ENCODE measurements at places on chromosomes 5 and 9.

GRCh38 chr9:130843049-130843908, 8.2 kb downstream of the ABL1 start:
- DNase-seq = no peak

GRCh38 chr5:115147052-115147451, 22.7 kb downstream of the TRIM36 start:
- DNase-seq = no peak

DNA sequence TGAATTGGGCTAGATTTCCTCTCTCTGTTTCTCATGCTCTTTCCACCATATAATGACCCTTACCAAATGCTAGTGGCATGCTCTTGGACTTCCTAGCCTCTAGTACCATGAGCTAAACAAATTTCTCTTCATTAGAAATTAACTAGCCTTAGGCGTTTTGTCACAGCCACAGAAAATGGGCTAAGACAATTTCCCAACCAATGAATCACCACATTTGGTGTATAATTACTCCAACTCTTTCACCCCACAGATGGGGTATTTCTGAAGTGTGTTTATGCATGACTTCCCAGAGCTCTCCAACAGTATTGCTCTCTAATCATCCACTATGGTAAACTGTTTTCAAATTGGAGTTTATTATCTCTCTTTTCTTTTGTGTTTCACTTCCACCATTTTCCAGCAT, 1041.1 kb upstream of the COX7C start:
- no peak for DNase-seq

DNA sequence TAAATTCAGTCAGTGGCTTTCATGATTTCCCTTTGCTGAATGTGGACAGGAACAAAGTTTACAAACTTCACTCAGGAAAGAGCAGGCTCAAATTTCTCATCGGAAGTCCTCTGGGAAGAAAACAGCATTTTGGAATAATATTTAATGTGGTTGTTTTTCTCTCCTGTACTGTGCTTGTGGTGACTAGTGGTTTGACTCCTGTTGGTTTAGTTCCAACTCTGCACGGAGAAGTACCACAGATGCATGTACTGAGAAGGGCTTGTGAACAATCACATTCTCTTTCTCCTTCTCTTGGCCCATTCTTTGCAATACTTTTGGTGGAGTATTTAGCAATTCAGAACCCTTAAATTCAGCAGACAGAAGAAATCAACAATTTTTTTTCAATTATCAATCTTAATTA, 13.3 kb downstream of the MPDZ start:
- DNase-seq = no peak

DNA sequence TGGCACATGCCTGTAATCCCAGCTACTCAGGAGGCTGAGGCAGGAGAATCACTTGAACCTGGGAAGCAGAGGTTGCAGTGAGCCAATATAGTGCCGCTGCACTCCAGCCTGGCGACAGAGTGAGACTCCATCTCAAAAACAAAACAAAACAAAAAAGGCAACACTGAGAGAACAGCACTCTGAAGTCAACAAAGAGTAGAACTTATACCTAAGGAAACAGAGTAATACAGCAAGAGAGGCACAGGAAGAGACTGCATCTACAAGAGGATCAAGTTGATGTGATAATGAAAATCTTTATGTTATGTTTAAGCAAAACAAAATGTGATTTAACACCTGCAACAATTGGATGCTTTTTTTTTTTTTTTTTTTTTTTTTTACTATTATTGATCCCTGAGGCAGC, 33.1 kb downstream of the FYB1 start:
- DNase-seq = no peak

GRCh38 chr9:134061019-134061687, 6.7 kb downstream of the BRD3 start:
- no peak for DNase-seq

DNA sequence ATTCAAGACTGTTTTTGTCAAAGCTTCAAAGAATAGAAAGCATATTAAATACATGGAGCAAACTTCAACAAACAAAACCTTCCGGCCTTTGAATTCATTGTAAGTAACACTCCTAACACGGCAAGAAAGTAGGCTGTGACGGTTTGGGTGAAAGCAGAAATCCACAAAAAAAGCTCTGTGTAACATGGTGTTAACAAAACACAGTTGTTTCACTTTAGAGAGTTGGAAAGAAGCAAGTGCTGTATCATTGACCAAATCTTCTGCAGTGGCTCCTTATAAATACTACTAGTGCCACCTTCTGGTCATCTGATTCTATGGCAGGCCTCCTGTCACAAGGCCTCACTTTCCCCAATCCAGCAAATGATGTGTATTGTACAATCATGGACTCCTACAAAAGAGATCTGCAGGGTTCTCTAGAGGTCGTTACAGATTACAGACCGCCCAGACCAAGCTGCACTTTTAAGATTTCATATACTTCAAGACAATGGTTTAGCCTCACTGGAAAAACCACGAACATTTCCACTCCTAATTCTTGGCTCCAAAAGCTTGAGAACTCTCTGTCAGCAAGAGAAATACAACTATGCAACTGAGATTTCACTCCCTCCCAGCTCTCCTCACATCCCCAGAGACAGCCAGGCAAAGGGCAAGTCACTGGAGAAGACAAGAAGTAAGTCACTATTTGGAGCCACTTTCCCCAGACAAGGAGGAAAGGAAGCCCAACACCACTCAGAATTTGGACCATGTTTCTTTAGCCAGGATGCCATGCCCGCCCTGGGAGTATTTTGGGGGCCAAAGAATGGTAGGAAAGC, 196.2 kb downstream of the DTWD2 start:
- peak; percentile 93 for DNase-seq

DNA sequence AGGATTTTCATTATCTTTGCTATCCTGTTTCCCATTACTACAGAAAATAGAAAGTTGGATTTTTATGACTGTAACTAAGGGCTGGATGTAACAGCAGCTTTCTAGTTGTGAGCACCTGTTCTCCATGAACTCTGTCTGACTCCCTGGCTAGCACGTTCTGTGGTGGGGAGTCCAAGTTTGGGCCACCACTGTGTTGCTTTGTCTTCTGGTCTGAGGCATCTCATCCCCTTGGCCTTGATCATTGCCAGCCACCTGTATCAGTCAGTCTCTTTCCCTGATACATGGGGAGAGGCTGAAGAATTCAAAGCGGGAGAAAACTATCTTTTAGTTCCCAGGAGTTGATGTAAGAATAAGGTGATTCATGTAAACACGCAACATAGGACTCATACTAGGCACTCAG, 33.4 kb downstream of the WDR70 start:
- no peak for DNase-seq

DNA sequence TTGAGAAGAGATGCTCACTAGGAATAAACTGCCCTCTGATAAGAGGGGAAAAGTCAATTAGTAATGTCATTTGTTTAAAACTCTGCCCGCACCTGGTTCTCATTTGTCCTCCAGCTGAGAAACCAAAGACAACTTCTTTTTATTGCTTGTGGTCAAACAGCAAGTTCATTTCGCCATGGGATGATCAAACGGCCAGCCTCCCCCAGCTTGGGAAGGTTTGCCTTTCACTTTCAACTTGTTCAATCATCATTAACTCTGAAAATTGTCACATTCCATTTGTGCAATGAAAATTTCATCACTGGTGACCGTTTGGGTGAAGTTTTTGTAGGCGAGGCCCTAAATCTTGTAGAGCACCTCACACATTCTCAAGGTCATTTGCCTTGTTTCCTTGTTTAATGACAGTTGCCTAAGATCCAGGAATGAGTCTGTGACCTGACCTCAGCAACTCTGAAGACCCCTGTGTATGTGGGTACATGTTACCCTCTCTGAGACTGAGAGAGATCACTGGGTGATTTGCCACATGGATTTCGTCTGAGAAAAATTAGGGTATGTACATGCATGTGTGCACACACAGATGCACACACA, 117.7 kb downstream of the MARCHF3 start:
- no peak for DNase-seq

- no peak for DNase-seq
Observed at GRCh38 chr5:177189965-177190364, 56.4 kb downstream of the NSD1 start.

DNA sequence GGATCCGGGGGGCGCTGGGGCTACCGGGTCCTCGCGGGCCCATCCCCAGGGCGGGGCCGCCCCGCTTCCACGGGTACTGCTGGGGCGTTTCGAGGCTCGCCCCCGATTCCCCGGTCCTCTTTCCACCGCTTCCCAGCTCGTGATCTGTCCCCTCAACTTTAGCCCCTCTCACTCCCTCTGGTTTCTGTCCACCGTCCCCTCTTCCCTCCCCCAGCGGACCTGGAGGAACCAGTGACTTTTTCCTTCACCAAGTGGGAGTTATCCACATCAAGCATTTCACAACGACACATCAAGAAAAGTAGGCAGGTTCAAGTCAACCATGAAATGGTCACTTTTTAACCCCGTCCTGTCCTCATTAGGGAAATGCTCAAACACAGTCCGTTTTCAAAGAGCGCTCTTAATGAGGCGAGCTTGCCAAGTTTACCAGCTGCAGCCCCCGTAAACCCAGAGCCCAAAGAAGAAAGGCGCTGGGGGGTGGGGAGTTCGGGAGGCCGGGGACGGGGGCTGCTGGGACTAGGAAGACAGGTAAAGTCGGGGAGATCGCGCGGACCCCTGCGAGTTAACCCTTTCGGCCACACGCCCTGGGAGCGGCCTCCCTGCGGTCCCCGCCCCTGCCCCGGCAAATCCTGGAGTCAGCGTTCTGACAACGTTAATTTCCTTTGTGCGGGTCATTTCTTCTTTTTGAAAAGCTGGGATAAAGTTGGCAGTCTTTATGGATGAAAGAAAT, 2.1 kb upstream of the NFIB start:
- DNase-seq = peak; percentile 27

DNA sequence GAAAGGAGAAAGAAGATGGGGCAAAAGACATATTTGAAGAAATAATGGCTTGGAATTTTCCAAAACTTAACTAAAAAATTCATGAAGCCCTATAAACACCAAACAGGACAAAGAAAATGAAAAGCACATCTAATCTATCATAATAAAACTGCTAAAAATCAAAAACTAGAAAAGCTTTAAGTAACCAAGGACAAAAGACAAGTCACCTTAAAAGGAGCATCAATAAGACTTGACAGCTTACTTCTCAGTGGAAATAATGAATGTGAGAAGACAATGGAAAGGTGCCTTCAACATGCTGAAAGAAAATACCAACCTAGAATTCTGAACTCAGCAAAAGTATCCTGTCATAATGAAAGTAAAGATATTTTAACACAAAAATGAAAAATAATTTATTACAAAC, 27.0 kb downstream of the GTF3C4 start:
- no peak for DNase-seq

DNA sequence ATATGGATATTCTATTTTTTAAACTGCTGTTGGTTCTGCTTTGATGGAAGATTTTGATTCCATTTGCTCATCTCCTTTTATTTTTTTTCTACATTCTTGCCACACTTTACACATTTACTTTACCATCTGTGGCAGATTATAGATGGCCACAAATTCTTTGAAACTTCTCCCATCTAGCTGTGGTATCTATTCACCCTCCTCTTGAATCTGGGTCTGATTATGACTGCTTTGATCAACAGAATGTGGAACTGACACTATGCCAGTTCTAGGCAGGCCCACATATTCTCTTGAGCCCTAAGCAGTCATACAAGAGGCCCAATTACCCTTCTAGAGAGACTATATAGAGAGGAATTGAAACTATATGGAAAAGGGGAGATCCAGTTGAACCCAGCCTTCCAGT, 439.0 kb upstream of the PTGER4 start:
- peak; percentile 12 for DNase-seq

DNA sequence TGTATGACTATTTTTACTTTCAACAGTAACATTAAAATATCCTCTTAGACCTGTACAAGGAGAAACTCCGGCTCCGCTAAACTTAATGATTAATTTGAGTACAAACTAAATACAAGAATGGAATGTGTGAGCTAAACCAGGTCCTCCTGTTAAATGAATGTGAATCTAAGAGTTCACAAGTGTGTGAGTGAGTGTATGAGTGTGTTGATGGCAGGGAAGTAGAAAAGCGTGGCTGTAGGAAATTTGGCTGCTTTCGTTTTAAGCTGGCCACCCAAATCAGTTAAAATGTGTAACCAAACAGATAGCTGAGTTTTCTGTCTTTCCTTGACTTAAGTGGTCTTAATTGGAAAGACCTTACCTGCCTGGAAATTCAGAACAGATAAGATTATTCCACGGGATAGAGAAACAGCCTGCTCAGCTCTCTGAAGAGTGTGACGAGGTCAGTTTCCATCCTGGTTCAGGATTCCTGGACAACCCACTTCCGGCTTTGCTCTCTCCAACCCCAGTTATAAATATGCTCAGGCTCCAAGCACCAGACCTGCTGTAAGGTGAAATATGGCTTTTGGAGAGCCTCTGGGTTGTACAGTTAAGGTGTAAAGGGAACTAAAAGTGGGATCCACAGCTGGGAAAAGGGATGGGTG, 908.6 kb upstream of the EDIL3 start:
- no peak for DNase-seq

DNA sequence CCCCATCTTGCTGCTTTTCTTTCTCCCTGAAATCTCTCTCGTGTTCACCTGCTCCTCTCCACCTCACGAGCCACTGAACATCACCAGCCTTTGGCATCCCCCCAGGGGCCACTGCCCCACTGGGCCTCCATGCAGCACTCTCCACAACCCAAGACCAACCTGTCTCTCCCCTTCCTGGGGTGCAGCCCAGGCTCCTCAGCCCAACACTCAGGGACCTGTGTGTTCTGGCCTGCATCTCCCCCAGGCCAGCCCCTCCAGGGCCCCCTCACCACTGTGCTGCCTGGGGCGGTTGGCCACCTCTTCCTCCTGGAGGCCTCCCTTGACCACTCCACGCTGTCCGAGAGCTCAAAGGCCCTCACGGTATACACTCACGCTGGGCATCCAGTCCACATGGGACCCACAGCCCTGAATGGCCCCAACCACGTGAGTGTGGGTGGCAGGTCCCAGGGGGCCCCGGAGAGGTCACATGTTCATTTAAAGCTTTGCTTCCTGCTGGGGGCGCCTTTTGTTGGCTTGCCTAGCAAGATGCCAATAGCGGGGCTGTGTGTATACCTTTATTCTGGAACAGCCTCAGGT, 453 bp upstream of the DOK3 start:
- no peak for DNase-seq

GRCh38 chr5:127385936-127386335, 95.3 kb downstream of the MEGF10 start:
- DNase-seq = no peak

GRCh38 chr9:16417749-16418148, 452.7 kb downstream of the BNC2 start:
- DNase-seq = peak; percentile 41

GRCh38 chr5:138438724-138439476, at the start of gene REEP2:
REEP2 (plus strand) TSS chr5:138439057; CDS start chr5:138439209, 152 bp downstream.
- peak; percentile 78 for DNase-seq

DNA sequence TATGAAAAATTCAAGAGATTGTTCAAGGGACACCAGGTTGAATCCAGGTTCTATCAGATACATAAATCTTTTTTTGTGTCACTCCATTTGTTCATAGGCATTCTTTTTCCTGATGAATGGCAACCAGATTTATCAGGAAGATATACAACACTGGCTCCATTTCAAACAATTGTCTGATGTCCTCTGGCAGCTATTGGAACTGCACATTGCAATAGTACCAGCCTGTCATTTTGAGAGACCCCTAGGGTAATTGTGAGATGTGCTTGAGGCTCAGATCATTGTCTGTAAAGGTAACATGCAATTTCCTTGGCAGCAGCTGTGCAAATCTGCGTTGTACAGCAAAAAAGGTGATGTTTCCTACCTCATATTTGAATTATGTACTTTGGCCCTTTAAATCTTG, 25.9 kb downstream of the KCTD16 start:
- no peak for DNase-seq

All from adipocyte (in vitro differentiated cells).